ENCODE measurements at places on chromosomes 13 and 19.
A peak's percentile ranks its signal among the peaks of the same experiment; 100 is the strongest.

DNA sequence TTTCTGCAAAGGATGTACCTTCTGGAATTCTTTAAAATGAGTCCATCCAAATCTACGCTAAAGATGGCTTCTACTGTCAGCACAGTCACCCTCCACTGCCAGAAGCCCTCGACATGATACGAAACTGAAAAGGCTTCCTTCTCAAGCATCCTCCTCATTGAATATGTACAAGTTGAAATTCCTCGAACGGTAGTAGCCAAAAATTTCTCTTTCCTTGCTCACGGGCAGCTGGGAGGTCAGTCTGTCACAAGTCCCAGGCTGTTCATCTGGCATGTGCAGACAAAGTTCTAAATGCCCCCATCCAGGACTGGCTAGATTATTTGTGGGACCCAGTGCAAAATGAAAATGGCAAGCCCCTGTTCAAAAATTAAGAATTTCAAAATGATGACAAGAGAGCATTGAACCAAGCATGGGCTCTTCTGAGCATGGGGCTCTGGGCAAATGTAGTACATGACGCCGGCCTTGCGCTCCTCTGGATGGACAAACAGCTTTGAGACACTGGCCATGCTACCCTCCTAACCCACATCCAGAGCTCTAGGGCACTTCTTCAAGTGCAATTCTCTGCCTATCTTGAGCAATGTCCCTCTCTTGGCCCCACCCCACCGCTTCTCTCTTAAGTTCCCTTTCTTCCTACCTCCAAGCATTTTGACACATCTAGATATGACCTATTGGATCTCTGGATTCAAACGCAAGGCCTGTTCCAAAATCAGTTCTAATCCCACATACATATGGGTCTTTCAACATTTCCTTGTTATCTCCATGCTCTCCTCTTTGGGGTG lies 78.9 kb upstream of the FLT1 start:
- no peak for DNase-seq

GRCh38 chr19:4199699-4200293 lies 17.3 kb downstream of the ANKRD24 start:
- DNase-seq: no peak

DNA sequence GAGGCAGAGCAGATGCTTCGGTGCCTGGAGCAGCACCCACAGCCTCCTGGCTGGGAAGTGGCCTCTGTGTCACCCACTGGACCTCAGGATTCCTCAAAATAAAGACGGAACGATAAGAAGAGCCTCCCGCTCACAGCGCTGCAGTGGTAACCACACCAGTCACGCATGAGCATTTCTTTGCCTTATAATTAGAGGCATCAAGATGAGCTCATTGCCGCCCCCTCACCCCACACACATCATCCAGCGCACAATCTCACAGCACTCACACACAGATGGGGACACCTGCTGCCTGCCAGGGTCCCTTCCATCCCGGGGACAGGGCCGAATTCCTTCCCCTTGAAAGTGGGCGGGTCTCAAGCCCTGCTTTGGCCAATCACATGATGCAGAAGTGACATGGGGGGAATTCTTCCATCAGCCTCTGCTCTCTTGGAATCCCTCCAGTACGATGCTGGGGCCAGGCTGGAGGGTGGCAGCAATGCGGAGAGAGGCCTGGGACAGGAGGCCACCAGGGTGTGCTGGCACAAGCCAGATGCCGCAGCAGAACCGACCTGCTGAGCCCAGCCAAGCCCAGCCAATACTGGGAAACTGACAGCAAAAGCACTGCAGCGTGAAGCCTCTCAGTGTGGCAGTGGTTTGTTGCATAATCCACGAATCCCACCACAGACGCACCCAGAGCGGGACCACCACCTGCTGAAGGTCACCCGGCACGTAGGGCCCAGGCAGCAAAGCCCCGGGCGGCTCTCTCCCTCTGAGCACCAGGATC lies 16.0 kb downstream of the PIP5K1C start:
- DNase-seq: peak; percentile 49

GRCh38 chr13:51222686-51223559 lies 725 bp downstream of the FAM124A start:
- DNase-seq: peak; percentile 39

- no peak for DNase-seq
Measured at GRCh38 chr13:106186366-106187030, 349.0 kb downstream of the EFNB2 start.

DNA sequence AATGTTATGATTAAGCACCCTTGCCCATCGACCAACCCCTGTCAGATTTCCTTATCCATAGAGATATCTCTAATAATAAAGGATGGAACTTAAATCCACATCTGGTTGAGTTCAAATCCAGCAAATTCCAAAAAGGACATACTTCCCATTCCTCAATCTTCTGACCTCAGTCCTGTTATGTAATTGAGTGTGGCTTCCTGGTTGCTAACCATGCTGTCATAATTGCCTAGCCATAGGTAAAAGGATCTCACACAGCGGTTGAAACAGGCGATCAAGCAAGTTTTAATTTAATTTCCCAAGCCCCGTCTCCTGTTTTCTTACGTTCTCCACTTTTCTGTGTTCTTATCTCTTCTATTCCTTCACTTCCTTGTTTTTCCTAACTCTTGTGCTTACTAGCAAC lies 550.3 kb downstream of the GPC6 start:
- DNase-seq: no peak

GRCh38 chr13:61727767-61728166 lies 312.1 kb upstream of the PCDH20 start:
- DNase-seq: no peak

All from Ammon's horn (tissue), 1 donor.